ENCODE measurements at places on chromosomes 13 and 19.

DNA sequence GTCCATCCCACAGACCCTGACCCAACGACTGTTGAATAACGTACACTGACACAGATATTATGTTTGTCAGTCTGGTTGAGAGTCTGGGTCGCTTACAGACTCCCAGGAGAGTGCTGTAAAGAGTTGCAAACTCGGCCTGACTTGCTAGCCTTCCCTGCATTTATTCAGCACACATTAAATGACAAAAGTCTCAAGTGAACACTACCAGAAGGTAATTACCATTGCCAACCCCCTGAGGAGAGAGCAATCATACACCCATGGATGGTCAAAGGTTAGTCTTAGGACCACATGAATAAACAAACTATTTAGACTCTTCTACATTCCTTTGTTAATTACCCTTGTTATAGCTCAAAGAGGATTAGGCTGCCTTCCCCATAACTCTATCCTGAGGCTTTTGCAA, 1048.6 kb downstream of the PCDH17 start:
- no peak for DNase-seq

- peak; percentile 93 for DNase-seq
Measured at GRCh38 chr19:2603334-2603733, 99.2 kb downstream of the GNG7 start.

DNA sequence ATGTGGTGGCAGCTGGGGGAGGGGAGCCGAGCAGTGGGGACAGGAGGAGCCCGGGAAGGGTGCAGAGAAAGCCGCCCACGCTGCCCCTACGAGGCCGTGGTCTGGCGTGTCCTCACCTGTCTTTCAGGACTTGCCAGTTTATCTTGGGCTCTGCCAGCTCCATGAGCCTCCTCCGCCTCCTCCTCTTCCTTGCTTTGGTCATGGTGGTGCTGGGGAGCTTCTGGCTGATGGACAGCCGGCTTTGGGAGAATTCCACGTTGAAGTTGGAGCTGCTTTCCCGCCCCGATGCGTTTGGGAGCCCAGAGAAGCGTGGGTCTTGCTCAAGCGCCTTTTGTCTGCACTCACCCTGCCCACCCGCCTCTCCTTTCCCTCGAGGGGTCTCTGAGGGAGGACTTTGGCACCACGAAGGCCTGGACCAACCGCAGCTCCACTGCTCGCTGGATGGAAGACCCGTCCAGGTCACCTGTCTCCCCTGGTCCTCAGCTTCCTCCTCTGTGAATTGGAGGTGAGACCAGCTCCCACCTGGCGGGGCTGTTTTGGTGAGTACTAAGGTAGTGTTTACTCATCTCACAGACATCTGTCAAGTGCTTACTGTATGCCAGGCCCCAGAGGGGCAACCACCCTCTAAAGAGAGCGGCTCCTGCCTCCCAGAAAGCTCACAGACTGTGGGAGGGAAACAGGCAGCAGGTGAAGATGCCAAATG, 29.7 kb upstream of the MIER2 start:
- DNase-seq, result no peak

DNA sequence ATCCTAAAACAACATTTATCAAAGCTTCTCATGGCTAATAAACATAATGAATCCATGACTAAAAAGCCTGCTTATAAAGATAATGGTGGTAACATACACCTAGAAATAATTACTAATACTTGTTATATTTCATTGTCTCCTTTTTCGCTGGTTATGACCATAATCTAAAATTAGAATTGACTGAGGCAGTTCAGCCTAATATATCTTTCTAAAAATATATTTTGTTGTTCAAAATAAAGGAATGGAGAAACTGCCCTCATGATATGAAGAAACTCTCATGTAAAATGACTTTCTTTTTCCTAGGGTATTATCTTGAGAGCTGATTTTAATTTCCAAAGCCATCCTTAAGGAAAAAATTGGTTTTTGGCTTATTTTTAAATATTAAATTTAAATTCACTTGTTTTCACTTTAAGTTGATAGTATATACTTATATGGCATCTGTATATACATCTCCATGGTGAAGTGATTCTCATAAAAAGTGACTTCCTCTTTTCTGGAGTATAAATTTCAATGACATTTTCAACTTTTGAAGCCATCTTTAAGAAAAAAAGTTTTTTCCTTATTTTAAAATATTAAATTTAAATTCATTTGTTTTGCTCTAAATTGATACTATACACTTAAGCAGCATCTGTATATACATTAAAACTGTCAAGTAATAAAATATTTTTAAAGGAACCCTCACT, 204.6 kb downstream of the VWA8 start:
- no peak for DNase-seq

DNA sequence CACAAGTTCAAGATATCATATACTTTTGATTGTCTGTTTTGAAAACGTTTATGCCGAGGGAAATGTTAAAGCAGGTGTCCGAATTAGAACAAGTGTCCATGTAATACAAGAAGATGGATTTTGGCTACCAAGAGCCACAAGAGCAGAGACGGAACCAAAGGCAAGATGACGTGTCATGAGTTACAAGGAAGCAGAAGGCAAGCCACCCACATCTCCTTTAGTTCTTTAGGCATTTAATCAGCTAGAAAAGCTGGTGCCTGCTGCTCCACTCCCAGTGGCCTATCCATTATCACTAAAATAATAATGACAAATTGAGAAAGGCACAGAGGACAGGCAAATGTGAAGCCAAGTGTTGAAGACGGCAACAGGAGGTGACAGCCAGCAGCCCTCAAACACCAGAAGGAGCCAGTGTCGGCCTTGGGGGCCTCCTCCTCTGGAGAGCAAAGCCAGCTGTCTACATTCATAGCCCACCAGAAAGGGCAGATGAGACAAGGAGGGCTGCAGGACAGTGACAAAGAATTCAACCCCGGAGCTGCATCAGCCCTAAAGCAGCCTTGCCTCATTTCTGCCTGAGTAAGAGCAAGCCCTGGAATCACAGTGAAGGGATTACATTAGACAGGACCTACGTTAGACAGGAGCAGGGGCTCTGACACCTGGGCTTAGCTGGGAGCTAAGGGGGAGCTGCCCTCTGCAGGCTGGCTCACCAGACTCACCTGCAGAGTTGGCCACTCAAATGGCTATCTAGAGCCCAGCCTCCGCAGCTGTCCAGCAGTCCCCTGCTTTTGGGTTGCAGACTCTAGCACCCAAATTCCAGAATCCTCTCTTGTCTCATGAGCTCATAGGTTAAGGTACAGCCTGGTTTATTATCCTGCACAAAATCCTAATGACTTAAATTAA, 569.9 kb downstream of the UQCRFS1 start:
- no peak for DNase-seq

DNA sequence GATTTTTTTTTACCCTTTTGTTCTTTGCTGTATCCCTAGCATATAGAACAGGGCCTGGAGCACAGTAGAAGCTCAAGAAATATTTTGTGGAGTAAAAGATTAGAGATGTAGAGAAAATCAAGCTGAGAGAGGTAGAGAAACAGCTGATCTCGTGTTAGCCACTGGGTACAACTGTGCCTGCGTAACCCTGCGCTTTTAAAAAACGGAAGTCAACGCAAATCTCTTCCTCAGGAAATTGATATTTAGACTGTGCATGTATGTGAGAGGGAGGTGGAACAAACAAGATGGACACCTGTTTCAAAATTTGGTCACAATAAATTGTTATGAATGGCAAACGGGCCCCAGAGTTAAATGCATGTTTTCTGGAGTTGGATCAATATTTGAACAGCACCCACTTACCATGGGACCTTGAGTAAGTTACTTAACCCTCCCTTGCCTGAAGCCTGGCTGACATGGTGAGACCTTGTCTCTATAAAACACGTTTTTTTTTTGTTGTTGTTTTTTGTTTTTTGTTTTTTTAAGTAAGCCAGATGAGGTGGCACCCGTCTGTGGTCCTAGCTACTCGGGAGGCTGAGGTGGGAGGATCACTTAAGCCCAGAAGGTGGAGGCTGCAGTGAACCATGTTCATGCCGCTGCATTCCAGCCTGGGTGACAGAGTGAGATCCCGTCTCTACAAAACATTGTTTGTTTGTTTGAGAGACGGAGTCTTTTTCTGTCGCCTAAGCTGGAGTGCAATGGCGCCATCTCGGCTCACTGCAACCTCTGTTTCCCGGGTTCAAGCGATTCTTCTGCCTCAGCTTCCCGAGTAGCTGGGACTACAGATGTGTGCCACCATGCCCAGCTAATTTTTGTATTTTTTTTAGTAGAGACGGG, 3.3 kb upstream of the EPOR start:
- no peak for DNase-seq

GRCh38 chr13:36858290-36858689, 39.3 kb downstream of the RFXAP start:
- DNase-seq, result peak; percentile 66

DNA sequence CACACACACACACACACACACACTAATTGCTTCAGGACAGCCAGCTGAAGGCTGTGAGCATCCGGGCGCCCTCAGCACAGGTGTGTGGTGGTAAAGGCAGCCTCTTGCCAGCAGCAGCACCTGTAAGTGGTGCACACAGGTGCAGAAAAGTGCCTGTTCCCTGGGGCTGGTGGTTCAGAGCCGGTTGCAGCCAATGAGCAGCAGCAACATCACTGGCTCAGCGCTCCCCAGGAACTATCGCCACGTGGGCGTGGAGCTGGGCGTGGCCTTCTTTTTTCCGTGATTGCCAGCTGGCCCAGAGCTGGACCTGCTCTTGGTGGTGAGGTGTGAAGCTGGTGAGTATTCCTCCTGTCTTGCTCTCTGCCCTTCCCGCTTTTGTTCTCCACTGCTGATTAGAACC, at the start of gene NLRP5:
NLRP5 (plus strand) TSS at position 289 of the 400 bp plus-strand sequence.
- no peak for DNase-seq

DNA sequence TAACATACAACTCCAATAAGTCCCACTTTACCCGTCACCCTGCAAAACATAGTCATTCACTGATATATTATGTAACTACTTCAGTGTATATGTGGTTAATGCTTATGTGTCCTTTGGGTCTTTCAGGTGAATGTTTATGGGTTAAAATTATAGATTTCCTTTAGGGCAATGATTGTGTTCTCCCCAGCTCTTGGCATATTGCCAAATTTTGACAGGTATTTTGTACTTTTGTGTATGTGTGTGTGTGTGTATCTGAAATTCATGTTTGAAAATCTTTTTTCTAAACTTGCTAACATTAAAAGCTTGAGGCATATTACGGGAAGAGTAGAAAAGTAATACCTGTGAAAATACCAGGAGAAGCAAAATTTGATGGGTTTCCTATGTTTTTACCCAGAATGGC, 8.2 kb downstream of the CDK8 start:
- no peak for DNase-seq

DNA sequence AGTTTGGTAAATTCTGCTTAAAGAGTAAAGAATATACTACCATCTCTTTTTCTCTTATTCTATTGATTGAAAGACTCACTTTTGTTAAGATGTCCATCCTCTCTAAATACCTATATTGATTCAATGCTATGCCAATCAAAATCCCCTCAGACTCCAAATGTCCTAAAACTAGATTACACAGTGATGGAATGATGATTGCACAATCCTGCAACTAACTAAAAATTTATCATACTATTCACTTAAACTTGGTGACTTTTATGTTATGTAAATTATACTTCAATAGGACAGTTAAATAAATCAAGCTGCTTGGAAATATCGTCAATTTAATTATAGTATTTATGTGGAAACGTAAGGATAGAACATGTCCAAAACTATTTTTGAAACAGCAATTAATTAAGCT, 2765.1 kb upstream of the PCDH20 start:
- no peak for DNase-seq

DNA sequence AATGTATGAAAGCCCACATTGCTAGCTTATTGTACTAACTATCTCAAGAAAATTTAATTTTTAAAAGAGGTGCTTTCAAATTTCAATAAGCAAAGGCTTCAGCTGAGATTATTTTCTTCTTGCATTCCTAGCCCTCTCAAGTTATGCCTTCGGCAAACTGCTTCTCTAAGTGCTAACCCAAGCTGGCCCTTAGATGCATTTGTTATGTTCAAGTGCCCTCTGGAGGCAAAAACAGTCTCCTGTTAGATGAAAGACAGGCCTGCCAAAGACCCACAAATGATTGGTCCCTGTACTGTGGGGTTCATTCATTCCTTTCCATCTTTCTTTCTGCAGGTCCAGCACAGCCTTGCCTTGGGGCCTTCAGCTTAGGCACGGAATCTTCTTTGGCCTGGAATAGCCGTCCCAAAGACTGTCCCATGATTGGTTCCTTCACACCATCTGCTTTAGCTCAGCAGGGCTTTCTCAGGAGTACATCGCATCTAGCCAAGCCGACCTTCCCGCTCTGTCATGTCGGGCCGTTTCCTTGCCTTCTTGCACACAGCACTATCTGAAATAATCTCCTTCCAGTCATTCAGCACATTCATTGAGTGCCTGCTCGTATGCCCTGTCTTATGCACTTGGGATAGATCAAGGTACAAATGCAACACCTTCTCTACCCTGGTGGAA, 26.4 kb upstream of the TPTE2 start:
- DNase-seq, result peak; percentile 64

DNA sequence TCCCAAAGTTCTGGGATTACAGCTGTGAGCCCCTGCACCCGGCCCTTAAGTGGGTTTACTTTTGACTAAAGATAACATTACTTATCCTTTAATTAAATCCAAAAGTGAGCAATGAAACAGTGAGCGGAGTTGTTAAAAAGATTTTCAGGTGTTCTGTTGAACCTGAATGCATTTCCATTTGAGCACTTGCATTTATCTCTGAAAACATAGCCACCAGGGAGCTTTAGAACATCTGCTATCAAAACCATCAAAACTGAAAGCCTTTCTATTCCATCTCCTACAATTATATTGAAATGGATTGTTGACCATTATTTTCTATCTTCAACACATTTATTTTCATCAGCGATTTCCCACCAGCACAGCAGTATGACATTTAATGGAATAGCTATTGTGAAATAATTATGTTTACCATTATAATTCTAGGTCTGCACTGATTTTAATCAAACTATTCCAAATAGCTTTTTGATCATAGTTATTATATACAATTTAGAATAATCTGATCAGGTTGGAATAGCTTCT, 269.0 kb downstream of the FGF14 start:
- DNase-seq, result no peak

DNA sequence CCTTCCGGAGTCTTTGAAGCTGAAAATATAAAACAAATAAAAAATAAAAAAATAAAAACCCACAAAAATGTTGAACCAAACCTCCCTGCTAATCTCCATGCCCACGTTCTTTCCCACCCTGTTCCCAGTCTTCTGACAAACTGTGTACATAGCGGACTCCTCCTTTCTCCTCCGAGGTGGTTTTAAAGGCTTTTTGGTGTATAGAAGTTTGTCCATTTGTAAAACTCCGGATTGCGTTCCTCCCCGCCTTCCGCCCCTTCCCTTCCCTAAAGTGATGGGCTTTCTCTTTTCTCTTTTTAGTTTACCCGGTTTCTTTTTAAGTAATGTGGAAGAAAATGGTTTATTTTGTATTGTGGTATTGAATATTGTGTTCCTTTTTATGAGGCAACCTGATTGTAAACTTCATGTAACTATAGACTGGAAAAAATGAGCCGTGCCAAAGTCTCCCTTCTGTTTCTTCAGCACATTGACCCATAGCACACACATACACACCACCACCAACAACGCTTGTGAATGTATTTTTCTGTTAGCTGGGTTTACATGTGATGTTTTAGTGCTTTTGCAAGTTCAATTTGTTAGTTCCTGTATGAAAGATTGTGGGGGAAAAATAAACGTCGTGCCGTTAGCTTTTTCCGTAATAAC, 4.4 kb downstream of the ZIC2 start:
- DNase-seq, result no peak

- peak; percentile 97 for DNase-seq
Measured at GRCh38 chr19:35744430-35745327, 539 bp downstream of the U2AF1L4 start.

Measured in EH (cell line).